Ascending aorta (tissue), 2 donors: ENCODE measurements at places on chromosomes 5 and 9.

DNA sequence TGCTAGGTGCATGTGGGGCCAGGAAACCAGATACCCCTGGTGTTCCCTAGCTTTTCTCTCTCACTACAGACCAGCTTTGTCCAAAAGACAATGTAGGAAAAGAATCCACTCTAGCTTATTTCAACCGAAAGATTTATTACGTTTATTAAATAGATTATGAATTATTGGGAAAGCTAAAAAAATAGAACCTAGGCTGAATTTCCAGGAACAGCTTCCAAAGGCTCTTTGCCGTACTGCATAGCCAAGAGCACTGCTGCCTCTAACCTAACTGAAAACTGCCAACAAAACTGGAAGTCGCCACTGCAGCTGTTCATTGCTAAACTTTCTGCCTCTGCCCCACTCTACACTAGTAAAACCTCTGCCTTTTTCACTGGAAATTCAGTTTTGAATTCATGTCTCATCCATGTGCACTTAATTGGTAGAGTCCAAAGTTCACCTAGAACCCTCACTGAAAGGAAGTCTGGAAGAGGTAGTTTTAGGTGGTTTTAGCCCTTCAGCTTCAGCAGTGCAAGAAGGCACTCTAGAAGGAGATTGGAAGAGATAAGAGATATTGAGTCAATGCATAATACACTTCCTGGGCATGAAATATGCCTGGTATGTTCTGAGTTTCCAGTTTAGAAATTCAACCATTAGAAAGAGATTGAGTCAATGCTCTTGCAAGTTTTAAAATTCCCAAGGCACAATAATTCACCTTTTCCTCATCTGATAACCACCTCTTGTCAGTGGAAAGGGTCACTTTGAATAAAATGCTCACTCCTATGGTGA is 927.9 kb downstream of the MAT2B start:
- DNase-seq = no peak

- DNase-seq = no peak
These were observed 60.5 kb downstream of the GABRG2 start for GRCh38 chr5:162128117-162128516.

GRCh38 chr5:3875144-3875543 is 279.5 kb downstream of the IRX1 start:
- DNase-seq = no peak

GRCh38 chr9:109498195-109499092 is at the start of gene PTPN3:
Gene PTPN3, minus strand, starts transcription at chr9:109498307. Its CDS starts 34,873 bp downstream, at chr9:109463434.
- DNase-seq = peak; percentile 73

GRCh38 chr5:164253764-164254163 is 748.3 kb downstream of the MAT2B start:
- no peak for DNase-seq

GRCh38 chr9:105678163-105678562 is 15.9 kb downstream of the TAL2 start:
- no peak for DNase-seq

DNA sequence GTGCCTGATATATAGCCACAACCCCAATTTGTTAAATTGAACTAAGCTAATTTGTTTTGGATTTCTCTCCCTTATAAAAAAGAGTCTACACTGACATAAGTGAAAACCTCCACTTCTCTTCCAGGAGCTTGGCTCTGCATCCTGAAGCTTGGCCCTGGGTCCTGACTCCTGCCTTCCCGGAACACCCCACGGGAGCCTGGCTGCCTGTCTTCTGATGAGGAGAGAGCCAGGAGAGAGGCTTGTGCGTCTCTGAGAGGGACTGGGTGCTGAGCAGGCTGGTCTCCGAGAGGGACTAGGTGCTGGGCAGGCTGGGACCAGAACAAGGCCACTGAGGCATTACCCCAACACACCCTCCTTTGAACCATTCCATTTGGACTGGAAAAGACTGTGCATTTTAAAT is 6.5 kb upstream of the PTGES start:
- DNase-seq = no peak

DNA sequence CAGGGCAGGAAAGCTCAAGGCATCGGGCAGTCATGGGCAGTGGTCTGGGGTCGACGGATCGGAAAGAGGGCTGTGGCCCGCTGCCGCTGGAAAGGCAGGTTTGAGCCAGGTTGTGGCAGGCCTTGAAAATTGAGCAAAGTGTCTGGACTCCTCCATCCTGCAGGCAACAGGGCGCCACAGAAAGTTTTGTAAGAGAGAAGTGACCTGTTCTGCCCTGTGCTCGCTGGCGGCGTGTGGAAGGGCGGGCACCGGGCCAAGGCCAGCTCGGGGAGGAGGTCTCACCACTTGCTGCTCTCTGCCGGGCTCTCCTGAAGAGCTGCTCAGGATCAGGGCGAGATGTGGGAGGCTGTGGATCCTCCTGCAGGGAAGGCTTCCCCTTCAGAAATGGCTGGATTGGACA is 41.4 kb upstream of the FAT2 start:
- DNase-seq = no peak

- peak; percentile 73 for DNase-seq
These were observed 24.1 kb upstream of the PCSK5 start for GRCh38 chr9:75866273-75866871.

GRCh38 chr5:31866166-31866565 is 227.2 kb downstream of the PDZD2 start:
- DNase-seq = no peak

GRCh38 chr5:173328844-173329490 is 753 bp upstream of the STC2 start:
- DNase-seq = no peak

GRCh38 chr5:138901716-138902115 is 26.6 kb upstream of the LRRTM2 start:
- no peak for DNase-seq

GRCh38 chr5:147712019-147712418 is 70.5 kb downstream of the JAKMIP2 start:
- no peak for DNase-seq

DNA sequence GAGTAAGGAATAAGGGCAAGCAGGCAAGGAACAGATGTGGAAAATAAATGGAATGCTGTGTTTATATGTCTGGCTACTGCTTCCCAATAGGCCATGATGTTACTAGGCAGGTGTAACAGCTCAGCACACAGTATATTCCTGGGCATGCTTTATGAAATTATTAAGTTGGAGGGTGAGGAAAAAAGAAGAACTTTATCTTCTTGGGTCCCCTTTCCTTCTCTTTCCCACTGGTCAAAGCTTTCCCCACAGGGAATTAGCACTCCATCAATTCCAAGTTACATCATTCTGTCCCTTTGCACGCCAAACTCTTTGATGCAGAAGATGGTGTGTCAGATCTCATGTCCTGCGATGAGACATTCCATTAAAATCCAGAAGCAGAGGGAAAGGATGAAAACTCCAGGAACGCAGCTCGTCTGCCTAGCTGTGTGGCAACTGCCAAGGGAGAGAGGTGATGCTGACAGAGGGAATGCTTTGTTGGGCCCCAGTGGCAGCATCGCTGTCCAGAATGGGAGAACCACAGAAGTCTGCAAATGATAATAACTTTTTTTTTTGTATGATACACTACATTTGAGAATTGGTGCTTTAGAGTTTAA is 447.3 kb upstream of the ARRDC3 start:
- no peak for DNase-seq

- DNase-seq = no peak
These were observed 281.0 kb downstream of the RASEF start for GRCh38 chr9:82781921-82782392.

DNA sequence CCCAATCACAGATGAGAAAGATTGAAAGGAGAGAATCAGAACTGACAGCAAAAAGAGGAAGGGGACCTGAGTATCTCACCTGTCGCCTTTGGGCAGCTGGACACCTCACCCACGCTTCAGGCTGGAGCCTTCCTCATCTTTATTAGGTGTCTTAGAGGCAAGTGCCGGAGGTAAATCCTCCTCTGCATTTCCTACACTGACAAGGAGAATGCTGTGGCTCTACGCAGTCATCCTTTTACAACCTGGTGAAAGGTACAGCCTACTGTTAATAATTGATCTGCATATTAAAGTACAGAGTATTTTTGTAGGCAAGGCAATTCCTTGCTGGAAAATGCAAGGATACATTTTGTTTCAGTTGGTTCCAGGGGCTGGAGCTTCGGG is 34.8 kb downstream of the PRLR start:
- DNase-seq = no peak

DNA sequence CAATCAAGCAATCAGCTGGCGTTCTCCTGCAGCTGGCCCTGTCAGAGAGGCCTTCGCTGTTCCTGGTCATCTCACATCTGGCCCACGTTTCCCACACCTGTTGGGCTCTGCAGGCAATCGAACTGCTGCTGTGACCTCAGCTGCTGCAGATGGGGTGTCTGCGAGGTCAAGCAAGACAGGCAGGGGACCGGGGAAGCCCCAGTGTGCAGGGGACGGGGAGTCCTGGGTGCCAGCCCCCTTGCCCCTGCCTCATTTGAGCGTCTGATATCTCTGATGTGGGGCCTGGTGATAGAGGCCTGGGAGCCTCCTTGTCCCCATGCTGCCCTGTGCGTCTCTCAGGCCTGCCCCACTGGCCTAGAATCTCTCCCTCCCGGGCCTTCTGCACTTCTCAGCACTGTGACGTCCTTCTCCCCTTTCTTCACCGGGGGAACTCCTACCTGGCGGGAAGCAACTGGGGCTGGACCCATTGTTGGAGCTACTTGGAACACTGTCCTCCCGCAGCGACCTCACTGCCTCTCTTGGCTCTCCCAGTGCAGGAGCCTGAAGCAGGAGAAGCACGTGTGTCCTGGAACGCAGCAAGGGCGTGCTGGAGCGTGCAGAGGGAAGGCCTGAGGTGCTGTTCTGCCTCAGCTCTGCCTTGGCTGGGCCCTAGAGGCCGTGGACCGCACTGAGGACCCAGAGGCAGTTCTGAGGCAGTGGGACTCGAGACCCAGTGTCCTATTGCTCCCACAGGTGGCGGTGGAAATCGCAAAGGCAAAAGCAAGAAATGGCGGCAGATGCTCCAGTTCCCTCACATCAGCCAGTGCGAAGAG is 3.9 kb downstream of the GRK6 start:
- DNase-seq = no peak

- DNase-seq = no peak
These were observed 61.6 kb upstream of the DAB2 start for GRCh38 chr5:39486361-39486760.

- no peak for DNase-seq
These were observed 60.1 kb downstream of the BOD1 start for GRCh38 chr5:173556142-173557028.

DNA sequence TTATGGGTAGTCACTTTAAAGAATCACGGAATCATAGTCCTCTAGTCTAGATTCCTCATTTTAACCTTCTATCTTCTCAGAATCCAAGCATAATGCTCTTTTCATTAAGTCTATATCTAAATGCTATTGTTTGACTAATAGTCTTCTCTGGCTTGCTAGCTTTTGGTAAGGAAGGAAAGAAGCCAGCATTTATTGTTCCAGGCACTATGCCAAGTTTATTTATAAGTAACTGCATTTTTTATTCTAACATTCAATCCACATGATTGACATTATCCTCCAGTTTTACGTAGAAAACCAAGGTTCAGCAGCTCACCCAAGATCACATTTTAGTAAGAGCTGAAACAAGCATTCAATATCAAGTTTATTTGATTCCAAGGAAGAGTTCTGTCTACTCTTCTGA is 254.2 kb downstream of the SAXO1 start:
- no peak for DNase-seq

DNA sequence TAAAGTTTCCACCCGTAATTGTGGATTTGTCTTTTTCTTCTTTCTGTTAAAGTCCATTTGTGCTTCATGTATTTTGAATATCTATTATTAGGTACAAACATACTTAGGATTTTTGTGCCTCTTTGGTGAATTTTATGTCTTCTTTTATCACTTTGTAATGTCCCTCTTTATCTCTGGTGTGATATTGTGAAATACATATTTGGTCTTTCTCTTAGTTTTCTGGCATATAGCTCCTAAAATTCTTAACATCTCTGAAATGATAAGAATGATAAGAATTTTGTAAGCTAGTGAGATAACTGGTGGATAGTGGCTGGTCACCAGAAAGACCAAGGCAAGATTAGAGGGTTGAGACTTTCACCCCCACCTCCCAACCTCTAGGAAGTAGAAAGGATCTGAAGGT is 111.1 kb downstream of the KCTD16 start:
- DNase-seq = no peak

DNA sequence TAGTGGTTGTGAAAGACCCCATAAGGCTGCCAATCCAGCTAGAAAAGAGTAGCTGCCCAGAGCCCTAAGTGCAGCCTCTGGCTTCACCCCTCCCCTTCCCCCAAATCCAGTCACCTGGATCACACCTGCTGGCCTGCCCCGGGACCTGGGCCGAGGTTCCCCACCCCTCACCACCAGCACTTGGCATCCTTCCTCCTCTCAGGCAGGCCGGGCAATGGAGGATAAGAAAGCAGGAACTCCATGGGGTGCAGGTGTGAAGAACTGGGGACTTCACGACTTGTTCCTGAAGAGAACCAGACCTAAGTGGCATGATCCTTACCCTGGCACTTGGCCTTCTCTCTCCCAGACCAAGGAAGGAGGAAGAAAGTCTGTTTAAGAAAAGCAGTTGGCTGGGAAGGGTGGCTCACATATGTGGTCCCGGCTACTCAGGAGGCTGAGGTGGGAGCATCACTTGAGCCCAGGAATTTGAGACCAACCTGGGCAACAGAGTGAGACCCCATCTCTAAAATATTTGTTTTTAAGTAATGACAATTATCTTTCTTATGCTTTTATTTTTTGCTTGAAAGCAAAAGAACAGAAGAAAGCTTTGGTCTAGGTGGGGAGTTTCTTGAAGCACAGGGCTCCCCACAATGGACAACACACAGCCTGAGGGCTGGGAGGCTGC is 131.1 kb downstream of the PAX5 start:
- no peak for DNase-seq

DNA sequence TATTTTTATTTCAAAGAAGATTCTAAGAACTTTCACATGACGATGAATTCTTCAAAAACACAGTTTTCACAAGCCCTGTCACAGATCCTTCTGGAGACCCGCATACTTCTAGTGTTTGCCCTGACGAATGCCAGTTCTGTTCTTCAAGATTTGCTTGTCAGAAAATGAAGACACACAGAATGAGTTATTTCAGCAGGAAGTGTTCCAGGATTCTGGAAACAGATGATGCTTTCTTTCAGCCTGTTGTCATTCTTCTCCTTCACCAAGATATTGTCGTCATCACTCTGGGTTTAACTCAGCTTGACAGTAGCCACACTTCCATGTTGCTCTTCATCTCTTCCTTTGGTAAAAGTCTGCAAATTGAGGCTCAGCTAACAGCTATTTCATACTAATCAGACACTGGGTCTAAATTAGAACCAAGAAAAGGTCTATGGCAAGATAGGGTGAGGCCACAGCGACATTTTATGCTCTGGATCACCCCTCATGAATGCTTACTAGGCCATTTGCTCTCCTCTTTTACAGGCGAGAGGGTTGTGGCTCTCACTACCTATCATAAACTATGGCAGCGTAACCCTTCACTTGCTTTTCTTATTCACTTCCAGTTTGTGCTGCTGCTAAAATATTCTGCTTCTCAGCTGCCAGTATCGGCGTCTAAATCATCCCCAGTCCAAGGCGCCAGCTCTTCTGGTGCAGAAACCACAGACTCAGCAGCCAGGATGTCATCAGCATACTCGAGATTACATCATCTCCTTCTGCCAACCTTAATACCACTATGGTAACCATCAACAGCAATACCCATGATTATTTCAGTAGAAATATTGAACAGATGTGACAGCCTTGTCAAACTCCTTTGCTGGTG is 159.6 kb upstream of the TBCA start:
- no peak for DNase-seq

GRCh38 chr5:54234304-54234933 is 76.0 kb downstream of the ARL15 start:
- DNase-seq = no peak
